ENCODE measurements at places on chromosomes 11 and 22.

DNA sequence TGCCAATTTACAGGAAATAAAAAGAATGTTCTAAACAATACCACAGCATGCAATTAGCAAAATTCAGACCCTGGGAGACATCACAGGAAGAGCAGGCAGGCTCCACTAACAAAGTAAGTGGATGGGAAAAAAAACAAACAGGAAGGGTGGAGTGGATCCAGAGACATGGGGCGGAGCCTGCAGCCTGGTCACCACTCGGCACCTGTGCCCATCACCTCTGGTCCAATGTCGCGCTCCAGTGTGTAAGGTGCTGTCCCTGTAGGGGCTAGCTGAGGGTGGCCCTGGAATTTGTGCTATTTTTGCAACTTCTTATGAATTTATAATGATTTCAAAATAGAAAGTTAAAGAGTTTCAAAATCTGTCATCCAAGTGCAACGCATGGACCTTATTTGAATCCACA lies 11.0 kb upstream of the MOB2 start:
- no peak for DNase-seq

GRCh38 chr11:32121012-32121411 lies 30.1 kb downstream of the RCN1 start:
- no peak for DNase-seq

- no peak for DNase-seq
These were observed 272.9 kb downstream of the SWAP70 start for GRCh38 chr11:9936754-9937153.

DNA sequence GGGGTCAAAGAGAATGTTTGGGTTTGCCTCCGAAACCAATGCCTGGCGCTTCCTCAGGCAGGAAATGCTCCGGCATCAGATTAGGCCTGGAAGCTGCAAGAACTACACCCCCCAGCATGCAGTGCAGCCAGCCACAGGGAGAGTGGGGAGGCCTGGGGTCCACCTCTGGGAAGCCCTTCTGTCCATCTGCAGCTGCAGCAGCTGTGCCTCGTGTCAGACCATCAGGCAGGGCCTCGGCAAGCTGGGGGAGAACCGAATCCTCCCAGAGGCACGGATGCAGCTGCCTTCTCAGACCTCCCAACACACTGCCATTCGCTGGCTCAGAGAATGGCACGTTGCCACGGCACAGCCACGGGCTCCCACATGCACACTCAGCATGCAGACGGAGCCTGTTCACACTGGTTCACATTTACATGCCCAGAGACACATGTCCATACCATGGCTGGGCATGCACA lies 57.4 kb downstream of the NECTIN1 start:
- peak; percentile 24 for DNase-seq

DNA sequence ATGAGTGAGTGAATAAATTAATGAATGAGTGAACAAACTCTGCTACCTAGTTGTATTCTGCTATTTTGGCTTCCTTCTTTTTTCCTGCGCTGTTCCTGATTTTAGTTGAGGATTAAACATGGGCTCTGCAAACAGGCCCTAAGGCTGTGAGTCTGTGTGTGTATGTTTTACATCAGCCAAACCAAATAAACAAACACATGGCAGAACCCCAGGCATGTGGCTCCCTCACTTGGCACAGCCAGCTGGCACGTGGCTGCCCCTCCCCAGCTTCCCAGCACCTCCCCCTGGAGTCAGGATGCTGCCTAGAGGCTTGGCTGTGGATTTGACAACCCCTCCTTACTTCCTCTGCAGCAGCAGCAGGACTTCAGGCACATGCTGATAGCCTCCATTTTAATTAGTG lies 593.2 kb downstream of the INSC start:
- DNase-seq = peak; percentile 78

GRCh38 chr11:111376181-111376871 lies 2.7 kb downstream of the POU2AF1 start:
- DNase-seq = no peak

DNA sequence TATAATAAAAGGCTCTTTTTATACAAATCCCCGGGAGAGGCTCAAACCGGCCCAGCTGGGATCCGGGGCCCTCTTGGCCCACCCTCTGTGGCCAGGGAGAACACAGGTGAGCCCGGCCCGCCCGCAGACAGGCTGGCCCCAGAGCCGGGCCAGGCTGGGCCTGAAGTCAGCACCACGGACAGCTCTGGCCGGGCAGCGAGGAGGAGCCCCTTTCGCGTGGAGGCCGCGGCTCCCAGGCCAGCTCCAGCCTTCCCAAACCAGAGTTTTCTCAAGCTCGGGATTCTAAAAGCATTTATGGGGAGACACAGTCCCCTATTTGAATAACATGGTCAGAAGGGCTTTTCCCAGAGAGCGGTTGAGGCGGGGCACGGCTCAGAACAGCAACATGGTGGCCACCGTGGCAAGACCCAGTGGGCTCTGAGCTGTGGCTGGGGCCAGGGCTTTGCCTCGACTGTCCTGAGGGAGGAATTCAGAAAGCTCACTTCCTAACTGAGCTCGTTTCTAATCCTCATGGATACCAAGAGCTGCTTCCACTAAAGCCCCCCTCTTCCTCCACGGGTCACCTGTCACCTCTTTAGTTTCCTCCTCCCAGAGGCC lies 115.4 kb downstream of the BRD1 start:
- no peak for DNase-seq
